ACHN (cell line): ENCODE measurements at places on chromosomes 7 and 10.
A peak's percentile ranks its signal among the peaks of the same experiment; 100 is the strongest.

DNA sequence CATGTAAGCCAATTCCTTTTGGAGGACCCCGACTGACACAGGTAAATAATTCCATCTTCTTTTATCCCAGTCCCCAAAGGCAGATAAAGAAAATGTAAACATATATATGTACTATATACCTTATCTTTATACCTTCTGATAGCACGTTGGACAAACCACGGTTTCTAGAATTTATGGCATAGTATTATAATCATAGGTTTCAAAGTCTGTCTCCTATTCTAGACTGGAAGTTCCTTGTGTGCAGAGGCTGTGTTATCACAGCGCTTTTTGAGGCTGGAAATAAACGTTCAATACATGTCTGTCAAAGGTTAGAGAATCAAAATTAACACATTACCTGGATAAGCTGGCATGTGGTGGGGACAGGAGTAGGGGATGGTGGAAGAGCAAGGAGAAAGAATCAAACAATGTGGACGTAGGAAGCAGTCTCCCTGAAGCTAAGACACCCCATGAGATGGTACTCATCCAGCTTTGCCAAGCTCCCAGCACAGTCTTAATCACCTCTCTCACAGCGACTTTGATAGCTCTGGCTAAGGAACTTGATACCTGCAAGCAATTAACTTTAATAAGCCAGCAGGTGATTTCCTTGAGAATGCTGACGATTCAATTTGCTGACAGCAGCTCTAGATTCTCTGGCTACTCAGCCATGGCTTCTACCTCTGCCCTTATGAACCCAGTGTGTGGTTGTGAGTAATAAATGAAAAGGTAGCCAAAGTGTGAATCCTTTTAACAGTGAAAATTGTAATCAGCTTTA lies 208.4 kb upstream of the LRRTM3 start:
- no peak for DNase-seq

DNA sequence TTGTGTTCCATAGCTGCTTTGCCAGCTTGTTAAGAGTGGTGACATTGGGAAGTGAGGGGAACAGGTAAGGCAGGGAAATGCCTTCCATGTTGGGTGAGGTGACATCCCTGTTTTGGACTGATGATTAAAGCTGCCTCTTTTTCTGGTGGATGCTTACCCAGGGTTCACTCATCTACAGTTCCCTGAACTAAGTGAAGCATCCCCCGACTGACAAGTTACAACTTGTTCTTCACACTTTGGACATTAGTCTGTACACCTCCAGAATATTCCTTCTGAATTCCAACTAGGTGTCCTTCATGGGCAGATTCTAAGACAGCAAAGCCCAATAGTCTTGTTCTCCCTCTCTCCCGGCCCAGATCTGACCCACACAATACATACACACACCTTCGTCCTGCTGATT lies 63.4 kb downstream of the HDAC9 start:
- no peak for DNase-seq

DNA sequence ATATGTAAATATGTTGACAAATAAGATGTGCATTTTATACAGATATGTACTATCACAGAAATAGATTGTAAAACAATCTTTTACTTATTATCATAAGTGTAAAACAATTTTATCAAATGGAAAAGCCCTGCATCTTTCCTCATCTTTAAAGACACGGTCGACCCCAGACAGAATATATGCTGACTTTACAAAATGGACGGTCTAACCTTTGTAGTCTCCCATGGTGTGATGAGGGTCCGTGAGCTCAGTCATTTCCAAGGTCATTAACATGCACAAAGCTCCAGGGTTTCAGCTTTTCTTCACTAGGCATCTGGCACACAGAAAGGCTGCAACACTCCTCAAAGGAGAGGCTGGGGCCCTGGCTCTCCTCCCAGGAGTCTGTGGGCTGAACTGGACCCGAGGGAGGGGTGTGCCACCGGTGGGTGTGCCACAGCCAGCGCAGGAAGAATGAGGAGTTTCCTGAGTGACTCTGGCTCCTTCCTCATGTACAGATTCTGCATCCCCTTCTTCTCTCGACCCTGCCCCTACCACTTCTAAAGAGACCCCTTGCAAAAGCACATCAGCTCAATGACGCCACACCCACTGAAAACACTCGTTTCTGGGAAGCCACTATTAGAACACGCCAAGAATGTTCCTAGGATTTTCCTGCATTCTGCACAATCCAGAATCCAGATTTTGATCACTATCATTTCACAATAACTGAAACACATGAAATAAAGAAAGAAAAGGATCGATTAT lies 26.2 kb upstream of the ABLIM1 start:
- peak; percentile 70 for DNase-seq

- no peak for DNase-seq
Measured at GRCh38 chr7:134289423-134289822, 27.3 kb downstream of the SLC35B4 start.

DNA sequence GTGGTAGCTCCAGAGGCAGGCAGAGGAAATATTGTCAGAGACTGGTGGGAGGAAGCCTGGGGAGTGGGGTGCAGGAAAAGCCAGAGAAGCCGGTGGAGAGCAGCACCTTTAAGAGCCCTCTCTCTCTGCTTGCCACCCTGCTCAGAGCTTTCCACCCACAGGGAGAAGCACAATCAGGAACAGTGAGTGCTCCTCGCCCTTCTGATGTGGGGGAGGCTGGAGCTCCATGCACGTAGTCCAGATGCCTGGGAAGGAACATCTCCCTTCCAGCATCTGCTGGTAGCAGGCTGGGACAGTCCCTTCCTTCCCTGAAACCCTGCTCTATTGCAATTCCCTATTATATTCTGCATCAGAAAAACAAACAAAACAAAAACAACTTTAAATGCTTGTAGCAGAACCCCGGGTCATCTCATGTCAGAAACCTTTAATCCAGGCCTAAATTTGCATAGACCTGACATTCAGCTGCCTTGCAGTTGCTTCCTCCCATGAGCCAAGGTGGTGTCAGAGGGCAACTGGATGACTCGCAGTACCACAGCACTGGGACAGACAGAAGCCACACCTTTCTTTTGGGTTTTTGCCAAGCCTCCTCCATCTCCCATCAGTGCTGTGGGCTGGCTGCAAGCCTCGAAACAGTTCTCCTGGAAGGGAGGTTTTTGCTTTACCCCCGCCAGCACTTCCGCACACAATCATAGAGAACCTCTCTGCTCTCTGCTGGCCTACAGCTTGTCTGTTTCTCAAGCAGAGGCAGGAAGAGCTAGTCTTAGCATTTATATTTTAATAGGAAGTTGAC lies 13.1 kb downstream of the AVPI1 start:
- DNase-seq: peak; percentile 86

- DNase-seq: no peak
Measured at GRCh38 chr10:36736311-36736710, 389.1 kb upstream of the ANKRD30A start.

GRCh38 chr10:130300608-130301020 lies 164.4 kb downstream of the GLRX3 start:
- DNase-seq: no peak

GRCh38 chr7:3575753-3576531 lies 274.9 kb downstream of the SDK1 start:
- DNase-seq: no peak

GRCh38 chr7:133361806-133362205 lies 108.9 kb downstream of the EXOC4 start:
- DNase-seq: no peak

GRCh38 chr7:27198138-27198841 lies 1.6 kb downstream of the HOXA13 start:
- no peak for DNase-seq

- no peak for DNase-seq
Measured at GRCh38 chr7:102186306-102186705, 100.4 kb upstream of the SH2B2 start.

DNA sequence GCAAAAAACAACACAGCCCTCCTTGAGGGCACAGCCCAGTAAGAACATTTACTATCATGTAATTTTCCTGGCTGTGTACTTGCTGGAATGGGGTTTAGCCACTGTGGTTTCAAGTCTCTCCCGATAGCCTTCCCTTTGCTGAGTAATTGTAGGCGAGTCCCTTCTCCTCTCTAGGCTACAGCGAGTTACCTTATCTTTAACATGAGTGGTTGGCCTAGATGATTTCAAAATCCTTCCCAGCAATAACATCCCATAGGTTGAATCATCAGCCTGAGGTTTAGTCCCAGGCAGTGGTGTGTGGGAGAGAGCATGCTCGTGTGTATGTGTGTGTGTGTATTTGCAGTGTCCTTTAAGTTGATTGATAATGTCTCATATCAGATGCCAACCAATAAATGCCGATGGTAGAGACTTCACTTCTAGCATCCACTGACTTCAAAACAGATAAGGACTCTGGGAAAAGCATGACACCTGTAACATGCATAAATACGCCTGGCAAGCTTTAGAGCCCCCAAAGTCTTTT lies 142.9 kb upstream of the ZMIZ1 start:
- peak; percentile 41 for DNase-seq

GRCh38 chr7:26439521-26440232 lies 148.0 kb downstream of the SNX10 start:
- no peak for DNase-seq

DNA sequence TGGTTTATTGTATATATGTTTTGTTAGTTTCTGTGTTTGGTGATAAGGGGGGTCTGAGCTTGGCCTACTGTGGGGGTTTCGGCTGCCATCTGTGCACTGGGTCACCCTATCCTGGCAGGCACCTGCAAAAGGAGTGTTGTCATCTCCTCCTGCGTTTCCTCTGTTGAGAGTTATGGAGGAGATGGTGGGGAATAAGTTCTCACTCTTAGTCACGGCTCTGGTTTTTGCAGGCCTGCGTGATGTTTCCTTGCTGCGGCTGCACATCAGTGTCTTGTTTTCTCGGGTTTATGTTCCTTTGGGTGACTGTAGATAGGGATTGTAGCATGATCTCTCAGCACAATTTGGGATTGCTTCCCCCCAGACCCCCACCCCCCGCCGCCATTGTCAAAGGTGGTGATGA lies 36.8 kb downstream of the CCM2 start:
- no peak for DNase-seq

DNA sequence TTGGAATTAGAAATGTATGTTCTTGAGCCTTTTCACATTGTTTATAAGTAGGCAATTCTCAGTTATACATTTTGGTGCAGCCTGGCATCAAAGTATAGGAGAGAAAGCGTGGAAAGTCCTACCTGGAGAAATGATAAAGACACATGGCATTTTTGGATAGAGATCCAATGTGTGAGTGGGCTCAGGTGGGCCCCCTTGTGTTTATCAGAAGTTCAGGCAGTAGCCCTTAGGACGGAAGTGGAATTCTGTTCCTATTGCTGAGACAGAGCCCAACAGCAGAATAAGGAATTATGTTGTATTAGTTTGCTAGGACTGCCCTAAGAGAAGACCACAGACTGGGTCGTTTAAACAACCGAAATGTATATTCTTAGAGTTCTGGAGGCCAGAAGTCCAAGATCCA lies 85.2 kb upstream of the AMPH start:
- DNase-seq: no peak

DNA sequence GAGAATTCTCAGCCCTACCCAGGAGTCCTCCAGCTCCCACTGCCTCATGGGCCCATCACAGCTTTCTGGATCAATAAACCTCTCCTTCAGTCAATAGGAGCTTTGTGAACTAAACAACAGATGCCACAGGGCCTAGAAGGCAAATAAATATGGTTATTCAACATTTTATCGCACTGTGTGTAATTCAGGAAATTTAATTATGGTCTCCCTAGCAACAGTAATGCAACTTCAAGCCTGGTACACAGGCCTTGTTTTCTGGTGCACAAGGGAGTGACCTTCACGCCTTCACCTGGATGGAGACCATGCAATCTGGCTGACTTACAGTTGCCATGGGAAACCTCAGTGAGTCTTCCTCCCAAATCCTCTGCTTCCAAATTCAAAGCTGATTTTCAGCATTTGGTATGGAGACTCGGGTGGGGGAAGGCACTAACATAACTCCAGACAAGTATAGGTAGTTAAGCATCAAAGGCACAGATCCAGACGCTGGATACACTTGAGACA lies 441.0 kb upstream of the NPVF start:
- DNase-seq: no peak

DNA sequence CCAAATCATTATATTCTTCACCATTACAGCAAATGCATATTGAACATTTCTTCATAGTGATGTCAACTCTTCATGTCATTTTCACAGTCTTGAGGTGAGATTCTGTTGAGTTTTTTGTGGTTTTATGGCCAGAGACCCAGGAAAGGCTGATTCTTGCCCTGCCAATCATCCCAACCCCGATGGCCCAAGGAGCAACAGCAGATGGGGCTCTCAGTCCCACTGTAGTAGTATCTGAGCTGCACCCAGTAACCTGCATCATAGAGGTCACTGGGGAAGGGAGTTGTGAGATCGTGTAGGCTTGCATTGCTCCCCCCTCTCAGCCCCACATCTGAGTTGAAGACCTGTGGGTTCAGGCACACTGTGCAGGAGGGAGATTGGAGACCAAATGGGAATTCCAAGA lies 26.7 kb downstream of the ZSCAN25 start:
- no peak for DNase-seq

DNA sequence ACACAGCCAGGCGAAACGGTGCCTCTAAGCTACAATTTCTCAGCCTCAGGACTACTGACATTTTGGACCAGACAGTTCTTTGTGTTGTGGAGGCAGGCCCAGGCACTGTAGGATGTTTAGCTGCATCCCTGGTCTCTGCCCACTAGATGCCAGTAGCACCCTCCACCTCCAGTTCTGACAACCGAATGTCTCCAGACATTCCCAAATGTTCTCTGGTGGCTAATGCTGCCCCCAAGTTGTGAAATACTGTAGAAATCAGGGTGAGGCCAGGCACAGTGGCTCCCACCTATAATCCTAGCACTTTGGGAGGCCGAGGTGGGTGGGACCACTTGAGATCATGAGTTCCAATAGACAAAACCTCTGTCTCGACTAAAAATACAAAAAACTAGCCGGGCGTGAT lies 18.2 kb downstream of the HNRNPF start:
- DNase-seq: peak; percentile 61

DNA sequence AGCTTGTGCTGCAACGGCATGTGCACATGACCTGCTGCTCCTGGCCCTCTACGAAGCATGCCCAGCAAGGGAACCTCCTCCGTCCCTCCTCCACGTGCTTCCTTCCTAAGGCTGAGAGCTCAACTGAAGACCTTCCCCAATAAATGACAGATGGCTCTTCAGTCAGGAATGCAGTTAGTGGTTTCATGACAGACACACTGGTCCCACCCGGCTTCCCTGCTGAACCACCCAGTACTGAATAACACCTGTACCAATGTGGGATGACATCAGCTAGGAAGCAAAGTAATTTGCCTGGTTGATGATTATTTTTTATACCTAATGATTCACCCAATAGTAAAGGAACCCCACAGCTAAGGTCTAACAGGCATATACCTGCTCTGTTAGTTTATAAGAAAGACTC lies 69.1 kb downstream of the SCRN1 start:
- no peak for DNase-seq

GRCh38 chr7:80264769-80265495 lies 130.3 kb downstream of the GNAI1 start:
- DNase-seq: no peak

- no peak for DNase-seq
Measured at GRCh38 chr10:45408421-45409319, 34.7 kb downstream of the ALOX5 start.
